CD4-positive, alpha-beta memory T cell (primary cell): ENCODE measurements at places on chromosomes 12 and 14. TPM values are rescaled to one million over a fixed set of nuclear protein-coding genes. Genes with fewer than 3 reads are reported as not detected.

DNA sequence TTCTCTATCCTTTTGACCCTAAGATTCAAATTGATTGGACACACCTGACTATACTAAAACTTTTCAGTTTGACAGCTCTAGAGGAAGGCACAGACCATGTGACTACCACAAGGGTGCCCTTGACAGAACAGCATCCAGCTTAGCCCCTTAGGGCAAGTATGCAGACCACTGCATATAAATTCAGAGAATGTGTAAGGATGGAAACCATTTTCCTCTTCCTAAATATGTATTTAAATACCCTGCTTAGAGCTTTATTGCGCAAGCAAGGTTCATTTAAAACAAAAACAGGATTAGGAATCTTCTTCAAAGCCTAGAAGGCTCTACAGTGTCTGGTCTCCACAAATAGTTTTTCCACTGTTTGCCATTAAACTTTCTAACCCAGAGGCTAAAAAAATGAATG is 202.8 kb downstream of the MED13L start:
- no peaks in the 10 kb centered on the region for H3K36me3 ChIP-seq
- H3K4me1 ChIP-seq, result no peaks in the 10 kb centered on the region
- no peaks in the 10 kb centered on the region for H3K27me3 ChIP-seq
- no peak overlapping the region for H3K4me3 ChIP-seq
- no peak overlapping the region for H3K27ac ChIP-seq

GRCh38 chr12:85191-85666 is 18.7 kb downstream of the IQSEC3 start:
- H3K36me3 ChIP-seq, result no peaks in the 10 kb centered on the region
- no peaks in the 10 kb centered on the region for H3K4me1 ChIP-seq

- no peaks in the 10 kb centered on the region for H3K27me3 ChIP-seq
- H3K4me1 ChIP-seq, result peaks cover 38% of the 10 kb centered on the region
- no peaks in the 10 kb centered on the region for H3K36me3 ChIP-seq
- H3K27ac ChIP-seq, result peak overlapping the region; percentile 87
- H3K4me3 ChIP-seq, result peak overlapping the region; percentile 93
- DNase-seq, result no peak
These were observed 900 bp downstream of the KCTD10 start for GRCh38 chr12:109475993-109476806.

DNA sequence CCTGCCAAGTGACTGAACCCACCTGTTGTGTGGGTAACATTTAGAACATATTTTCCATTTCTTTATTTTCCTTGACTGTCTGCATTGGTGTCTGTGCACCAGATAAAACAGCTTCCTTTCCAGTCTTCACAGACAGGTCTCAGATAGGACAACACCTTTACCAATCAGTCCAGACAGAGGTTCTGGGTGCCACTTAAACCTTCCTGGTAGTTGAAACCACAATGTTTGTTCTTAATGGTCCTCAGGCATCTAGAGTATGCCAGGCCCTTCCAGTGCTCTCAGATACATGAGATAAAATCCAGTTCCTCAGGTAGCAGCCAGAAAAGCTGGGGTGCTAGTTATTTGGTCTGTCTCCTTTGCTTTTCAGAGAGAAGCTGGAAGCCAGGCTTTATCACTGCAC is 7.0 kb upstream of the CLEC2D start:
- H3K27me3 ChIP-seq, result no peaks in the 10 kb centered on the region
- DNase-seq, result no peak
- H3K36me3 ChIP-seq, result peaks cover 37% of the 10 kb centered on the region
- no peak overlapping the region for H3K4me3 ChIP-seq
- peak overlapping the region; percentile 41 for H3K27ac ChIP-seq

- no peak for DNase-seq
- H3K4me3 ChIP-seq, result no peak overlapping the region
- H3K27ac ChIP-seq, result no peak overlapping the region
- no peaks in the 10 kb centered on the region for H3K27me3 ChIP-seq
- no peaks in the 10 kb centered on the region for H3K36me3 ChIP-seq
These were observed 190.9 kb upstream of the RASSF8 start for GRCh38 chr12:25767606-25768005.

- H3K36me3 ChIP-seq, result no peaks in the 10 kb centered on the region
- no peak overlapping the region for H3K27ac ChIP-seq
- H3K4me3 ChIP-seq, result no peak overlapping the region
- H3K27me3 ChIP-seq, result no peaks in the 10 kb centered on the region
- H3K4me1 ChIP-seq, result peaks cover 33% of the 10 kb centered on the region
- no peak for DNase-seq
These were observed 1.5 kb downstream of the STYK1 start for GRCh38 chr12:10672231-10672868.

DNA sequence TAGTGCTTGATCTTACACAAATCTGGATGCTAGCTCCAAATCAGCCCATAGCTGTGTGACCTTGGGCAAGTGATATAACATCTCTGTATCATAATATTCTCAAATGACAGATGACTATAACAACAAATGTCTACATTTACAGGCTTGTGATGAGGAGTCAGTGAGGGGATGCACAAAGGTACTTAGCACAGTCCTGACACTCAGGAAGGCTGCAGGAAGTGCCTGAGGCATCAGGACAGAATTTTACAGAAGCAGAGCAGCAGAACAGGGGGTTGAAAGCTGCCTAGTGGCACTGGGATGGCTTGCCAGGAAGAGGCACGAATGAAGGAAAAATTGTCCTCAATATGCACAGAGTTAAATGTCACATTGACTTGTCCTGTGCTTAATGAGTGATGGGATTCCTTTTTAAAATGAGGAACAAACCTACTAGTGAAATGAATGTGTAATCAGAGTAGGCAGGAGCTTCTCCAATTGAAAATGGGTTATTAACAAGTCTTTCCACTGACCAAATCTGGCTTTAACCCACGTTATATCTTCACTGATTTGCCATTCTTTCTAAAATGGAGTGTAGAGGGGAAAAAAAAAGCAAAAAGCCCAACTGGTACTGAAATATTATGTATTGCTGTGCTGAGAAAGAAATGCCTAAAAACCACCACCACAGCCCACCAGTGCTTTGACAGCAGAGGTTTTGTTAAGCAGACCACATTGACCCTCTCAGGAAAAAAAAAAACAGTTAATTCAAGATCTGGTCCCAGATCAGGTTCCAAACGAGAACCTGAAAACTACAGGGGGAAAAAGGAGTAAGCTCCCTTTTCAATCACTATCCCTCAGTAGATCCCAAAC is 11.6 kb downstream of the BTG1 start:
- DNase-seq, result no peak
- H3K27me3 ChIP-seq, result no peaks in the 10 kb centered on the region
- peaks cover 80% of the 10 kb centered on the region for H3K4me1 ChIP-seq
- H3K36me3 ChIP-seq, result no peaks in the 10 kb centered on the region

GRCh38 chr14:102737402-102738372 is 39.6 kb upstream of the TRAF3 start:
- no peaks in the 10 kb centered on the region for H3K4me1 ChIP-seq
- no peak for DNase-seq
- no peak overlapping the region for H3K27ac ChIP-seq
- H3K27me3 ChIP-seq, result no peaks in the 10 kb centered on the region

DNA sequence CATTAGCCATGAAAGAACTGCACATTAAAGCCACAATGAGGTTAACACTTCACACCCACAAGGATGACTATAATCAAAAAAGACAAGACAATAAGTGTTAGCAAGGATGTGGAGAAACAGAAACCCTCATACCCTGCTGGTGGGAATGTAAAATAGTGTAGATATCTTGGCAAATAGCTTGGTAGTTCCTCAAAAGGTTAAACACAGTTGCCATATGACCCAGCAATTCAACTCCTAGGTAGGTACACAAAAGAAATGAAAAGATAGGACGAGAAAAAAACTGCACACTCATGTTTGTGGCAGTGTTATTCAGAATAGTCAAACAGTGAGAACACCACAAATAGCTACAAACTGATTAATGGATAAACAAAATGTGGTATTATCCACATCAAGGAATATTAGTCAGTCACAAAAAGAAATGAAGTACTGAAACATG is 93.5 kb downstream of the ATXN2 start:
- peaks cover 7% of the 10 kb centered on the region for H3K4me1 ChIP-seq
- no peak for DNase-seq
- no peak overlapping the region for H3K4me3 ChIP-seq
- no peaks in the 10 kb centered on the region for H3K27me3 ChIP-seq
- H3K36me3 ChIP-seq, result peaks cover 18% of the 10 kb centered on the region

- no peak for DNase-seq
- H3K36me3 ChIP-seq, result no peaks in the 10 kb centered on the region
- H3K27ac ChIP-seq, result peak overlapping the region; percentile 77
- no peak overlapping the region for H3K4me3 ChIP-seq
- no peaks in the 10 kb centered on the region for H3K27me3 ChIP-seq
- H3K4me1 ChIP-seq, result peaks cover 90% of the 10 kb centered on the region
These were observed 8.8 kb downstream of the VPS37B start for GRCh38 chr12:122886851-122887818.

- H3K27ac ChIP-seq, result no peak overlapping the region
- H3K27me3 ChIP-seq, result no peaks in the 10 kb centered on the region
- no peak overlapping the region for H3K4me3 ChIP-seq
These were observed 532.5 kb upstream of the MGAT4C start for GRCh38 chr12:86788661-86789060.

GRCh38 chr14:97695456-97695981 is 898.3 kb downstream of the VRK1 start:
- DNase-seq, result no peak
- H3K27me3 ChIP-seq, result no peaks in the 10 kb centered on the region
- H3K4me1 ChIP-seq, result peaks cover 16% of the 10 kb centered on the region
- H3K4me3 ChIP-seq, result no peak overlapping the region
- H3K27ac ChIP-seq, result no peak overlapping the region

DNA sequence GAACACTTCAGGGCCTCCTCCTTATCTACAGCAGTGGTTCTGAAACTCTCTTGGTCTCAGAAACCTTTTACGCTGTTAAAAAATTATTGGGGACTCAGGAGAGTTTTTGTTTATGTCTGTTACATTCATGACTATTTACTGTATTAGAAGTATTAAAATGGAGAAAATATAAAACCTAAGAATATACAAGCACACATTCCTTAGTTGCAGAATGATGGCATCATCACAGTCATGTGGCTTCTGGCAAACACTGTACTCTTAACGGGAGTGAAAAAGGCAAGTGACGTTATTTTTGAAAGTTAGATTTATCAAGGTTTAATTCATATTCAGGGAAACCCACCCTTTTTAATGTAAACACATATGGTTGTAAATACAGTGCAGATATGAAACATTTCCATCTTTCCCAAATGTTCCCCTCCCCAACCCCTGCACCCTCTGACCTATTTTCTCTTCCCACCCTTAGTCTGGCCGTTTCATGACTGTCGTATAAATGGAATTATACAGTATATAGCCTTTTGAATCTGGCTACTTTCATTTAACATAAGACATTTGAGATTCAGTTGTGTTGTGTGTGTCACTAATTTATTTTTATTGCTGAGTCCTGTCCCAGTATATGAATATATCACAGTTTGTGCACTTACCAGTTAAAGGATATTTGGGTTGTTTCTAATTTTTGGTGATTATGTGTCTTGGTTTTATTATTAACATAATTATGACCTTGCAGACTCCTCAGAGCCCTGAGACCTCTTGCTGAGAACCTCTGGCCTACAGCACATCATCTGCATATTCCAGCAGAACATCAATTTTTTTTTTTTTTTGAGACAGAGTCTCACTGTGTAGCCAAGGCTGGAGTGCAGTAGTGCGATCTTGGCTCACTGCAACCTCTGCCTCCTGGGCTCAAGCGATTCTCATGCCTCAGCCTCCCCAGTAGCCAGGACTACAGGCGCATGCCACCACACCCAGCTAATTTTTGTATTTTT is 457.0 kb downstream of the PCNX1 start:
- no peak overlapping the region for H3K4me3 ChIP-seq
- H3K36me3 ChIP-seq, result no peaks in the 10 kb centered on the region
- no peak overlapping the region for H3K27ac ChIP-seq
- no peak for DNase-seq

DNA sequence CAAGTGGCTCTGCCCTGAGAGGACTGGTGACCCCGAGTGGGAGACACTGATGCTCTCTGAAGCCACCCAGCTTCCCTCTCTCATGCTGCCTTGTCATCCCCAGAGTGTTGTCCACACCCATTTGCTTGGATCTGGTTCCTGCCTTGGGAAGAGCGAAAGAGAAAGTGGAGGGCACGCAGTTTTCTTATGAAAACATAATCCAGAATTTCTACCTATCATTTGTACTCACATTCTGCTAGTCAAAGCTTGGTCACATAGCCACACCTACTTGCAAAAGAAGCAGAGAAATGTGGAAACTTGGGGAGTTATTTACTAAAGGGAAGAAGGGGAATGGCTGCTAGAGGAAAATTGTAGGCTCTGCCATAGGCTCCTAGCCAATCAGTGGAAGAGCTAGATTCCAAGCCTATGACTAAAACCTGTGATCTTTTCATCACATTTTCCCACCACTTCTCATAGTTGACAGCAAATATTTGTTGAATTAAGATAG is 326.3 kb downstream of the ZFP36L1 start:
- H3K27ac ChIP-seq, result no peak overlapping the region
- DNase-seq, result no peak
- H3K27me3 ChIP-seq, result no peaks in the 10 kb centered on the region
- H3K4me3 ChIP-seq, result no peak overlapping the region
- H3K4me1 ChIP-seq, result peaks cover 11% of the 10 kb centered on the region

Gene FSCB
- not detected for polyA plus RNA-seq

Gene KRT79
- polyA plus RNA-seq, result not detected

Gene ARHGAP9
- 216 TPM for polyA plus RNA-seq

Gene IFNG-AS1
- polyA plus RNA-seq, result 11.3 TPM
